H54 (cell line): ENCODE measurements at places on chromosomes 7 and 10.
A peak's percentile ranks its signal among the peaks of the same experiment; 100 is the strongest.

DNA sequence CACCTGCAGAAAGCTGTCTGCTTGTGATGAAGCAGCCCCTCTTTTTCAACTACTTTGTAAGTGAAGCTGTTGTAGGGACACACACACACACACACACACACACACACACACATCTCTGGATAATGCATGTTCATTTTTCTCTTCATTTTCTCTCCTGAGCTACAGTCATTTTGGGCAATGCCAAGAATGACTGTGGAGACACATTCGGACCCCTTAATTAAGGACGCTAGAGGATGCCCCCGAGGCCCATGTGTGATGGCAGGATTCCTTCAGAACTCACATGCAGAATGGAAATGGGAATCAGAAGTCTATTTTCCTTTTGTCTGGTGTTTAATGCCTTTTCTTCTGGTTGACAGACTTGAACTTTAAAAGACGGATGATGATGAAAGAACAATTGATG is 56.6 kb downstream of the CLRN3 start:
- no peak for DNase-seq

DNA sequence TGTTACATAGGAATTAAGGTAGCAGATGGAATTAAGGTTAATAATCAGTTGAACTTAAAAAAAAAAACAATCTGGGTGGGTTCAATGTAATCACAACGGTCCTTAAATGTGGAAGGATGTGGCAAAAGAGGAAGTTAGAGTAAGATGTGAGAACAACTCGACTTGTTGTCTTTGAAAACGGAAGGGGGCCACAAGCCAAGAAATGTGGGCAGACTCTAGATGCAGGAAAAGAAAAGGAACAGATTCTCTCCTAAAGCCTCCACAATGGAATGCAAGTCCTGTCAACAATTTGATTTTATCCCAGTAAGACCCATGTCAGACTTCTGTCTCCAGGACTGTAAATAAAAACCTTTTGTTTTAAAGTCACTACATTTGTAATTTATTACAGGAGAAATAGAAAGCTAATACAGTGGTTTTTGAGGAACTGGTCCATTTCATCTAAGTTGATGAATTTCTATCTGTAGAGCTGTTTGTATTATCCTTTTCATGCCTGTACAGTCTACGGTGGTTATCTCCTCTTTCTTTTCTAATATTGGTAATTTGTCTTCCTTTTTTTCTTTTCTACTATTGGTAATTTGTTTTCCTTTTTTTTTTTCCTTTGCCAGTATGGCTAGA is 8.6 kb downstream of the MCMBP start:
- no peak for DNase-seq

- DNase-seq, result no peak
Measured at GRCh38 chr7:77528368-77528767, 8.7 kb upstream of the PTPN12 start.

- no peak for DNase-seq
Measured at GRCh38 chr10:112769611-112770370, 180.3 kb upstream of the TCF7L2 start.

GRCh38 chr7:18128846-18129245 is 101.2 kb upstream of the PRPS1L1 start:
- DNase-seq, result no peak

GRCh38 chr7:140678081-140678815 is 5.5 kb downstream of the ADCK2 start:
- DNase-seq, result no peak

DNA sequence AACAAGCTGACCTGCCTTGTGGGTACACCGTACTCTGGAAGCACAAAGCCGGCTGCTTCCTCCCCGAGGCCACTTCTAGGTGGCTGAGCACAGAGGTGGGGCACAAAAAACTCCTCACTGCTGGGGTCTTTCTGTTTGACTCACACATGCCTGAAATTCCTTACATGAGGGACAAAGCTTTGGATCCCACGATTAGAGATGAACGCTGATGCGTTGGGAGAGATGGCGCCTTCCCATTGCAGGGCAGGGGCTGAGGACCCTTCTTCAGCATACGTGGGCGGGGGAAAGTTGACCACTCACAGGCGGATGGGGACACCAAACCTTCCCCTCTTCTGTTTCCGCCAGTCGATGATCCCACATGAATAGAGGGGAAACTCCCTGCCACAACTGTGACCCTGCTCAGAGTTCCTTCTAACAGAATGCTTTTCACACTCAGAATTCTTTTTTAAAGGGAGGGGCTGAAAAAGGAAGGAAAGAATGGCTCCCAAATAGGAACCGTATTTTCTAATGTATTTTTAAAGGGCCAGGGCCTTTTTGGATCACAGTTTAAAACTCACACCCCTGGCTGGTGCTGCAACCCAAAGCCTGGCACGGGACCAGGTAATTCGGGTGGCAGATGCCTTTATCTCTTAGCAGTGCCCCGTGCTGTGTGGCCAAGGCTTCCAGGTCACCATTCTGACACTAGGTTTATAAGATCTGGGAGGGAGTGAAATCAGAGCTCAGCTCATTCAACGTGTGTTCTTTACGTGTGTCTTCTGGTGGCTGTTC is 134.0 kb downstream of the PRKAG2 start:
- DNase-seq, result no peak

- DNase-seq, result no peak
Measured at GRCh38 chr10:15245530-15245929, 77.0 kb upstream of the NMT2 start.

DNA sequence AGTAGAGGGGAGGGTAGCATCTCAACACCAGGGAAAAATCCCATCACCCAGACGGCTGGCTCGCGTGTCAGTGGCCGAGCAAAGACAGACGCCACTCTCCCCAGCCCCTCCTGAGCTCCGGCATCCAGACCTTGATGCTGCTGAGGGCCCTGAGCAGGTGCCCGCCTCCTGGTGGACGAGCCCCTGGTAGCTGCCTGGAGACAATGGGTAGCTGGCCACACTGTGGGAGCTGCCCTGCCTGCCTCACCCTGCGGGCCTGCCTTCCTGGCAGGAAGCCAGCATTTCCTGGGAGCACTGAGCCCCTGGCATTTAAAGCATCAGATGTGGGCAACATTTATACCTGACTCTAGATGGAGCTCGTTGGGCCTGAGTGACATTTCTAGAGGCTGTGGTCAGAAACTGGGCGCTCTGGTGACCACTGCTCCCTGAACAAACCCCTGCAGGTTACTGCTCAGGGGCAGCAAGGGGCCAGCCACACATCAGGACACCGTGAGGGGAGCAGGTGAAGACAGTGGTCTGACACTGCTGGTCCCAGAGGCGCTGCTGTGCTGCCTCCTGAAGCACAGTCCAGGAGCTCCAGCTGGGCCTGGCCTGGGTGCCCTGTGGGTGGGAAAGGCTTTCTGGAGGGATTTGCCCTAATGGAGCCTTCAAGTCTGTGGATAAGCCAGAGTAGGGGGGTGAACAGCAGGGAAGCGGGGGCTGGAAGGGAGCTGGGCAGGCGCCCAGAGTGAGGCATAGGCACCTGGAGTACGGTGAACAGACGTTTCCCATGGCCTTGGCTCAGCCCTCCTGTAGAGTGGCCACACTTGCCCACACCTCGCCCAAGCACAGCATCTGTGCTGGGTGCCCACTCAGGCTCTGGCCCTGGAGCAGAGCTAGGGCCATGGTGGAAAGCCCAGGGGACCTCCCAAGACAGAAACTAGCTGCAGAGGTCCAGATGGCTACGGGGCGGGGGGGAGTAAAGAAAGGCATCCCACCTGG is 138.7 kb downstream of the MAPK8 start:
- DNase-seq, result peak; percentile 52

- DNase-seq, result no peak
Measured at GRCh38 chr7:76280408-76280807, 22.1 kb upstream of the HSPB1 start.

- no peak for DNase-seq
Measured at GRCh38 chr7:77413128-77413527, 3.0 kb downstream of the GSAP start.

DNA sequence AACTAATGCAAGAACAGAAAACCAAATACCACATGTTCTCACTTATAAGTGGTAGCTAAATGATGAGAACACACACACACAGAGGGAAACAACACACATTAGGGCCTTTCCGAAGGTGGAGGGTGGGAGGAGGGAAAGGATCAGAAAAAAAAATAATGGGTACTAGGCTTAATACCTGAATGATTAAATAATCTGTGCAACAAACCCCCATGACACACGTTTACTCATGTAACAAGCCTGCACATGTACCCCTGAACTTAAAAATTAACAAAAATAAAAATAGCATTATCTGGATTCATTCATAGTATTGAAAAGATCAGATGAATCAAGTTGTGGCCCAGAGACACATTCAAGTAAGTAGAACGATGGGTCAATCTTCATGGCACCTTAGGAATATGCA is 159.5 kb upstream of the POT1 start:
- no peak for DNase-seq

DNA sequence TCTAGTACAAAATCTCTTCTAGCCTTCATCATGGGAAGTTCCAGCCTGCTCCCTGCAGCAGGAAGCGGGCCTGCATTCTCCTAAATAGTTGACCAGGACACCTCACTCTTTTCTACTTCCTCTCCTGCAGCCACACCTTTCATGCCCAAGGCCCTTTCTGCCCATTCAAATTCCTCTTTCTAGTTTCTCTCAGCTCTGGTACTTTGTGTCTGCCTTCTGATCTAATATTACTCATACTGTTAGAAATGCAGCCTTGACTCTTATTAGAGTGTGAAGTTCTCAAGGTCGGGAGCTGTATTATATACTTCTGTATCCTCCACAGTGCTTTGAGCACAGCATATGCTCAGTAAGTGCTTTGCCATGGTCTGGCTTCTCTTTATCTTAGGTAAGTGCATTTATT is 103.1 kb downstream of the PRKCQ start:
- no peak for DNase-seq

DNA sequence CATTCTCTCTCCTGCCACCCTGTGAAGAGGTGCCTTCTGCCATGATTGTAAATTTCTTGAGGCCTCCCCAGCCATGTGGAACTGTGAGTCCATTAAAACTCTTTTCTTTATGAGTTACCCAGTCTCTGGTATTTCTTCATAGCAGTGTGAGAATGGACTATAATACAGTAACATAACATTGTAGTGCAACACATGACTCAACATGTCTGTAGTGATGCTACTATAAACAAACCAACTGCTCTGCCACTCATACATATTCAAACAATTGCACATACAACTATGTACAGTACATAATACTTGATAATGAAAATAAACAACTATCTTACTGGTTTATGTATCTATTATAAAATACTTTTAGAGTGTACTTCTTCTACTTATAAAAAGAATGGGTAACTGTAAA is 7.1 kb downstream of the ATOH7 start:
- DNase-seq, result no peak

GRCh38 chr10:70435241-70436085 is 6.0 kb downstream of the NODAL start:
- no peak for DNase-seq

DNA sequence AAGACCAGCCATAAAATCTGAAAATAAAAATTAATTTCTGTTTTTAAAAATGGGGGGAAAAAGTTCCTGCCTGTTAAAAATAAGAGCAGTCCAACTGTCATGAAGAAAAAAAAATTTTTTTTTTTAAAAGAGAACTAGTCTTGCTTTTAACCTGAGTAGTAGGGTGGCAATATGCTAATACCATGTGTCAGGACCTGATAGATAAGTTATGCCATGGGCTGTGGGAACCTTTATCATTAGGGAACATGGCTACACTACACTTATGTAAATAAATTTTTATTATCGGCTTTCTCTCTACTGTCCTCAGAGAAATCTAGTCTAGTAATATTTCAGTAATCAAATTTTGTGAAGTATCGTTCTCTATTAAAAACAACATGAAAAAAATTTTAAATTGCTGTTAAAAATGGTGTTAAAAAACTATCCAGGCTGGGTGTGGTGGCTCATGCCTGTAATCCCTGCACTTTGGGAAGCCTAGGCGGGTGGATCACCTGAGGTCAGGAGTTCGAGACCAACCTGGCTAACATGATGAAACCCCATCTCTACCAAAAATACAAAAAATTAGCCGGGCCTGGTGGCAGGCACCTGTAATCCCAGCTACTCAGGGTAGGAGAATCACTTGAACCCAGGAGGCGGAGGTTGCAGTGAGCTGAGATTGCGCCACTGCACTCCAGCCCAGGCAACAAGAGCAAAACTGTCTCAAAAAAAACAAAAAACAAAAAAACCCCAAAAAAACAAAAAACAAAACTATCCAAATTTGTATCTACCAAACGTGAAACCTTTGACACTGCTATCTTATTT is 20.7 kb downstream of the NT5C3A start:
- no peak for DNase-seq

DNA sequence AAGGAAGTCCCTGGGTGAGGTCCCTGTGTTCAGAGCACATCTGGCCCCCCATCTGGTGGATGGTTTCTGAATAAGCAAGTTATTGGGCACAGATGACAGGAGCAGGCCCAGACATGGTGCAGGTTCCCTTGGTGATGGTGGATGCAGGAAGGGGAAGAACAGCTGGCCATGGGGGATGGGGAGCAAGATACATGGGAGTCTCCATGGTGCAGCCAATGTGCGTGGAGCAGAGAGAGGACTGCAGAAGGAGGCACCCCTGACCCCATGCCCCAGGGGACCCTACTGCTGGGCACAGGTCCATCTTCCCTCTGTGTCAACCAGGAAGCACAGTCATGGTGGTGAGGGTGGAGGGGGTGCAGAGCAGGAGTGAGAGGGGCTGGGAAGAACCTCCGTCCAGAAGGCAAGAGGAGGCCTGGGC is 43.8 kb upstream of the RABGEF1 start:
- no peak for DNase-seq

DNA sequence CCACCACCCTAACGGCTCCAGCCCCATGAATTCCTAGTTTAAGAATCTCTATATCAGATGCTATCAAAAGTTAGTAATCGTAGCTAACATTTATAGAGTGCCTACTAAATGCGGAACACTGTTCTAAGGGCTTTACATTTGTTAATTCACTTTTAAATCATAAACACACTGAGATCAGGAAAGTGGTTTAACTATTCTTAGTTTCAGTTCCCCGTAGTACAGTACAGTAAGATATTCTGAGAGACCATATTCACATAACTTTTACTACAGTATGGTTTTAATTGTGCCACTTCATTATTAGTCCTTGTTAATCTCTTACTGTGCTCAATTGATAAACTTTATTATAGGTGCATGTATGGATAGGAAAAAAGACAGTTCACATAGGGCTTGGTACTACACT is 22.5 kb downstream of the SYPL1 start:
- DNase-seq, result no peak

DNA sequence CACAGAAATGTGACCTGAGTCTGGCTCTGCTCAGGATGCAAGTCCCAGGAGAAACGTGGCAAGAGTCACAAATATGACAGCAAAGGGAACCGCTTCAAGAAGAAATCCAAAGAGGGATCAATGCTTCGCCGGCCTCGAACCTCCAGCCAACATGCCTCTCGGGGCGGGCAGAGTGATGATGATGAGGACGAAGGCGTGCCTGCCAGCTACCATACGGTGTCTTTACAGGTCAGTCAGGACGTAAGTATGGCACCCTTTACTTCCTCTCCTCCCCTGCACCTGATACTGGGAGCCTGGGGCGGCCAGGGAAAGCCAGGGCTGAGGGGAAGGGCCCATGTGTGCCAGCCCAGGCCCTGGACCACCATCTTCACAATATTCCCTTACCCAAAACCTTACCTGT is 18.6 kb upstream of the NFKB2 start:
- DNase-seq, result no peak
